ENCODE measurements at places on chromosomes 5 and 9. TPM values are rescaled to one million over a fixed set of nuclear protein-coding genes. Genes with fewer than 3 reads are reported as not detected.

DNA sequence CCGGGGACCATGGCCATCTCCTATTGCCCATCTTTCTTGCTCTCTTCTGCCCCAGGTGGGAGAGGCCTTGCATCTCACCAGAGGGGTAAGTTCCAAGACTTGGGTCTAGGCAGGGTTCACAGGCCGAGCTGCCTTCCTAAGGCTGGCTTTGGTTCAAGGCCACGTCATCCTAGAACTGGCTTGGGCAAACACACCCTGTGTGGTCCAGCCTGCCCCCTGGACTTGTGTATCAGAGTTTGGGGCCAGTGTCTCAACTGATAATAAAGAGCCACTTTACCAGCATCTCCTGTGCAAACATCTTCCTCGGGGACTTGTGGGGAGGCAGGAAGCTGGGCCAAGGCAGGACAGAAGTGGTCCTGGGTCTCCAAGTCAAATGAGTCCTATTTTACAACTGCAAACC lies 17.8 kb downstream of the BOD1 start:
- no peak overlapping the region for H3K4me3 ChIP-seq
- no peak for DNase-seq
- H3K27me3 ChIP-seq = no peaks in the 10 kb centered on the region
- no peaks in the 10 kb centered on the region for H3K36me3 ChIP-seq
- H3K4me1 ChIP-seq = no peaks in the 10 kb centered on the region

DNA sequence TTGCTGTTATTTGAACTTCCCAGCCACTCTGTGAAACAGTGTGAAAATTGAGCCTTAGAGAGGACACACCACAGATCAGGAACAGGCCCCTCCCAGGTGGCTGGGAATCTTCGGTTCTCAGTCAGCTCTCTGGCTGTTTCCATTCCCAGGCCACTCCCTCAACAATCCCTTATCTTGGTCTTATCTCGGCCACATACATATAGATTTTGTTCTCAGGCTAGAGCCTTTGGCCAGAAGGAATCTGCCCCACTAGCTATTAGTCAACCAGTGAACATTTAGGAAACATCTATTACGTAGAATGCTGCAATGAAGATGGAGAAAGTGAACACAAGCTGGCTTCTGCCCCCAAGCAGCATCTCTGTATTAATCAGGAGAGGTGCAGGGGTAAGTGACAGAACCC lies 21.0 kb upstream of the WWC1 start:
- no peaks in the 10 kb centered on the region for H3K27me3 ChIP-seq
- DNase-seq = no peak
- no peaks in the 10 kb centered on the region for H3K36me3 ChIP-seq
- H3K4me3 ChIP-seq = no peak overlapping the region
- no peaks in the 10 kb centered on the region for H3K4me1 ChIP-seq
- no peak overlapping the region for H3K27ac ChIP-seq

DNA sequence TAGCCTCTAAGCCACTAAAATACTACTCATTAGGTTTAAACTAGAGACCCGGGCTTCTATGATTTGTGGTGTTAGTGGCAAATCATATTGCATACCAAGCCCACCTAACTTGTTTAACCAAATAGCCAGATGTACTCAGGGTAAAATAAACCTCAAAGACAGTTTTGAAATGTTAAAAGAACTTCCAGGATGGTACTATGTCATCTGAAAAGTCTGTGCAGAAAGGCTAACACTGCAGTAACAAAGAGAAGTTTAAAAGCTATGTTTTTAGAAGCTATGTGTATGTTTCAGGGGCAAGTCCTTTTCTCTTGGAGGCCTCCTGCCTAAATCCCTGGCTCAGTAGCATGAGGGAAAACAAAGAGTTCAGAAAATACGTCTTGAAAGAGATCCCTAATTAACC lies 84.9 kb upstream of the IL7R start:
- H3K27ac ChIP-seq = no peak overlapping the region
- DNase-seq = no peak
- H3K4me1 ChIP-seq = no peaks in the 10 kb centered on the region
- no peaks in the 10 kb centered on the region for H3K27me3 ChIP-seq
- H3K36me3 ChIP-seq = no peaks in the 10 kb centered on the region

- H3K27me3 ChIP-seq = no peaks in the 10 kb centered on the region
- no peak overlapping the region for H3K27ac ChIP-seq
- no peak for DNase-seq
- no peaks in the 10 kb centered on the region for H3K36me3 ChIP-seq
- H3K4me3 ChIP-seq = no peak overlapping the region
Observed at GRCh38 chr5:9698841-9699240, 68.7 kb upstream of the TAS2R1 start.

DNA sequence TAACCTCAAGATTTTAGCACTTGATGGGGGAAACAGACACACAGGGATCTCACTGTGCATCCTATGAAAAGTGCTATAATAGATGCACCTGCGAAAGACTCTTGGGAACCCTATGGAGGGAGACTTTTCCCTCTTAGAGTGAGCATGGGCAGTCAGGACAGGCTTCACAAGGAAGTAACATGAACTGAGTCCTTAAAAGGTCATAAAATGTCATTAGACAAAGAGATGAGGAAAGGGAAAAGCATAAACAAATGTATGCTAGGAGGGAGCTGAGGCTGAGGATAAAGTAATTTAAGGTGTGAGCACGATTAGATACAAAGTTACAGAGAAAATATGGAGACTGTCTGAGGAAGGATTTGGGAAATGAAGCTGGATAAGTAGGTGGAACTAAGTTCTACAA lies 60.6 kb upstream of the MIER3 start:
- no peaks in the 10 kb centered on the region for H3K4me1 ChIP-seq
- no peak overlapping the region for H3K4me3 ChIP-seq

GRCh38 chr9:3180696-3181048 lies 336.8 kb upstream of the PUM3 start:
- no peaks in the 10 kb centered on the region for H3K27me3 ChIP-seq
- H3K4me1 ChIP-seq = no peaks in the 10 kb centered on the region
- H3K4me3 ChIP-seq = no peak overlapping the region

SLC4A9 gene
- 0.12 TPM for total RNA-seq

- no peak overlapping the region for H3K4me3 ChIP-seq
- no peak for DNase-seq
- H3K27me3 ChIP-seq = no peaks in the 10 kb centered on the region
- H3K4me1 ChIP-seq = no peaks in the 10 kb centered on the region
Observed at GRCh38 chr9:78519786-78520185, 222.9 kb downstream of the PSAT1 start.

GRCh38 chr5:118990582-118990981 lies 2.2 kb upstream of the DTWD2 start:
- no peak overlapping the region for H3K27ac ChIP-seq
- no peak overlapping the region for H3K4me3 ChIP-seq
- DNase-seq = no peak
- no peaks in the 10 kb centered on the region for H3K36me3 ChIP-seq

DNA sequence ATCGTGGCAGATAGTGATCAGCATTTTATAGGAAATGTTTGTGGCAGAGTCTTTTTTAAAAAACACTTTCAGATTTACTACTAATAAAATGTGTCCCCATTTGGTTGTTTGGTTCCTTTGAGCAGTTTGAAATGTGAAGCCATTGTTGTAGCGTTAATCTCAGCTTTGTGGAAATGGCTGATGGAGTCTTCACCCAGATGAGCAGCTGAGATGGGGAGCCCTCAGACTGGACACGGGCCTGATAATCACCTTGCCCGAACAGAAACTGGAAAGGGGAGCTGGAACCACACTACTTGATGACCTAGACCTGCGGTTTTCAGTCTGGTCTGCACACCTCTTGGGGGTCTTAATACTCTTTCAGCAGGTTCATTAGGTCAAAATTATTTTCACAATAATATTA lies 20.6 kb upstream of the ANP32B start:
- H3K4me1 ChIP-seq = no peaks in the 10 kb centered on the region
- no peak overlapping the region for H3K27ac ChIP-seq
- no peaks in the 10 kb centered on the region for H3K27me3 ChIP-seq
- DNase-seq = no peak

MARCHF11 gene
- total RNA-seq = not detected

- H3K36me3 ChIP-seq = no peaks in the 10 kb centered on the region
- H3K4me3 ChIP-seq = no peak overlapping the region
- no peak overlapping the region for H3K27ac ChIP-seq
- H3K4me1 ChIP-seq = no peaks in the 10 kb centered on the region
Observed at GRCh38 chr9:96071076-96071814, 195.8 kb downstream of the ERCC6L2 start.

- no peak for DNase-seq
- H3K4me3 ChIP-seq = no peak overlapping the region
- H3K36me3 ChIP-seq = no peaks in the 10 kb centered on the region
- H3K4me1 ChIP-seq = peaks cover 13% of the 10 kb centered on the region
Observed at GRCh38 chr5:176621661-176622079, 8.7 kb downstream of the SNCB start.

DNA sequence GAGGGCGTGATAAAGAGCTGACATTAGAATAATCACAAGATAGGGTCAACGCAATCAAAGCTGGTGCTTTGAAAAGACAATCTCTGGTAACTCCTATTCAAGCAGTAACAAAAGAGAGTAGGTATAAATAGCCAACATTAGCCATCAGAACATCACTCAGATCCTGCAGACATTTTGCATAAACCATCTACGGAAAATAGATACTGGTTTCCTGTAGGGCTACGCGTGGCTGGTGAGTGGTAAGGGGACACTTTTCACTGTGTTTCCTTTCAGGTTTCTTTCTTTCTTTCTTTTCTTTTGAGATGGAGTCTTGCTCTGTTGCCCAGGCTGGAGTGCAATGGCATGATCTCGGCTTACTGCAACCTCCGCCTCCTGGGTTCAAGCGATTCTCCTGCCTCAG lies 22.3 kb downstream of the TTF1 start:
- no peaks in the 10 kb centered on the region for H3K27me3 ChIP-seq
- H3K36me3 ChIP-seq = no peaks in the 10 kb centered on the region
- no peaks in the 10 kb centered on the region for H3K4me1 ChIP-seq
- H3K4me3 ChIP-seq = no peak overlapping the region
- H3K27ac ChIP-seq = no peak overlapping the region

DNA sequence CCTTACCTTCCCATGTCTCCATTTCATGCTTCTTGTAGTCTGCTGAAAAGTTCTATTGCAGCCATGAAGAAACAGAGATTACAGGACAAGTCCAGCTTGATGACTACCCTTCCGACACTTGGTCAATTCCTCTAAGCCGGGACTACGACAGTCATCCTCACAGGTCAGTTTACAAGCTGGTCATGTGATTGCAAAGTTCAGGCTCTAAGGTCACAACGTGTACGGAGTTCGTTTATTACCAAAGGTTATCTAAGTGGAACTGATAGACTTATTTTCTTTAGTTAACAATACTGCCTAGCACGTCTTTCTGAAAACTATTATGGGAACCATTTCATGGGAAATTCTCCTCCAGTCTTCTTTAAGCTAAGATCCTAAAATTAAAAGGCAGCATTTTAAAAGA lies 88.5 kb upstream of the NR5A1 start:
- H3K4me1 ChIP-seq = no peaks in the 10 kb centered on the region
- DNase-seq = no peak
- H3K36me3 ChIP-seq = no peaks in the 10 kb centered on the region
- H3K4me3 ChIP-seq = no peak overlapping the region
- no peaks in the 10 kb centered on the region for H3K27me3 ChIP-seq

All from uterus (tissue), 4 donors.